ENCODE measurements at places on chromosomes 3 and 15. TPM values are rescaled to one million over a fixed set of nuclear protein-coding genes. Genes with fewer than 3 reads are reported as not detected.

GRCh38 chr3:133851266-133851906, 44.3 kb downstream of the RAB6B start:
- no peak for DNase-seq

- DNase-seq, result no peak
Observed at GRCh38 chr3:170410428-170411029, 8.1 kb upstream of the CLDN11 start.

DNA sequence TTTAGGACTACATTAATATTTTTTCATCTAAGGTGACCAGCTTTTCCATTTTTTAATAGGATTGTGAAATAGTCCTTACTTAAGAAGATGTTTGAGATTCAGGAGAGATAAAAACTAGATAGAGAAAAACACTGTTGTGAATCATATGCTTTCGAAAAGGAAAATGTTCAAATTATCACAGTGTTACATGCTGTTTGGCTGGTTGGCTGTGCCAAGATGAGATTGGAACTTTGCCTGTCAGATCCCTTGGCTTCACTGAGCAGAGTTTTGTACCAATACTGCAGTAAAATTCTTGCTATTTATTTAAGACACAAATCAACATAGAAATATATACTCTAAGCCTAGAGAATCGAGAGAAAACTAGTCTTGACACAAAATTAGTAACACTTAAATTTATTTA, 117.2 kb downstream of the OXSM start:
- no peak for DNase-seq

GRCh38 chr15:37789881-37790280, 144.6 kb upstream of the TMCO5A start:
- no peak for DNase-seq

DNA sequence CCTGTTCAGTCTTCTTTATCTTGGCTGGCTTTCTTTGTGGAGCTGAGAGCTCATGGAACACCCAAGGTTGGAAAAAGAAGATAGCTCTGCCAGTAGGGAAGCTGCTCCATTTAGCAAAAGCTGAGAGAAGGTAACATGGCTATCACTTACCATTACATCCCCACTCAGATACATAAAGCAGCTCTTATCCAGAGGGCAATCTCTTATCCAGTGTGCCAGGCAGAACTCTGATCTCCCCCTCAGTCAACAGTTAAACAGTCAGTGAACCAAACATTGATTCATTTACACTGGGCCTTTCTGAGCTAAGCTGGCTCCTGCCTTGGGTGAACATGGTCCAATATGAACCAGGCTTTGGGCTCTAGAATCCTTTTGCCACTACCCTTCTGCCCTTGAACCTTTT, 624.2 kb downstream of the NTRK3 start:
- DNase-seq, result no peak

- DNase-seq, result no peak
Observed at GRCh38 chr3:87766721-87767120, 292.1 kb downstream of the CGGBP1 start.

DNA sequence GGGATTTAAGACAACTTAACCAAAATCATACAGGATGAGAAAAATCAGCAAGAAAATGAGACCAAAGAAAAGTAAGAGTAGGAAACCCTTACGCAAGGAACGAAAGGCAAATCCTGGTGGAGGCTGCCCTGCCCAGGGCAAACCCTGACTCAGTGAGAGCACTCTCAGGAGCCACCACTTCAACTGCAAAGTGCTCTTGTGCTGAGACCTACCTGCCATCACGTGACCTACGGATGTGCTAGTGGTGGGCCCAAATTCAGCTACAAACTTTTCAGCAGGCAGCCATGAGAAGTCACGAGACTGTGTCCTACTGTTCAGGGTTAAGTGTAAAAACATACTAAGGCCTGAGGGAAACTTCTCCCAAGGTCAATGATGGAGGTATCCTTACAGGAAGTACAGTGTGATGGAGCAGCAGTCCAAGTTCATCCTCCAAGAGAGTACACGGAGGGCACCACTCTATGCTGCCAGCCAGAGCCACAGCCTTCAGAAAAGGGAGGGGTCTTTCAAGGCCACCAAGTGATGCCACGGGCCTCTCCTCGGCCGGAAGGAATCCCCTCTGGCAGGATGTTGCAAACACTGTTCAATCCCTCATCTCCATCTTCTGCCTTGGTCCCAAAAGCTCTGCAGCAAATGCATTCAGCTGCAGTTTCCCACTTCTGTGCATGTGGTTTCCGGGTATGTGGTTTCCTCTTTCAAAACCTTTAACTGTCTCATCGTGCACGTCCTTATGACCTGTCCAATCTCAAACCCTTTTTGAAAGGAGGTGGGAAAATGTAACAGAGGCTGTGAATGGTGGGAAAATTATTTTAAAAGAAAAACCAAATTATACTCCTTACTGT, 9.5 kb downstream of the CHSY1 start:
- DNase-seq, result no peak

- DNase-seq, result no peak
Observed at GRCh38 chr3:27186013-27186412, 183.2 kb downstream of the NEK10 start.

DNA sequence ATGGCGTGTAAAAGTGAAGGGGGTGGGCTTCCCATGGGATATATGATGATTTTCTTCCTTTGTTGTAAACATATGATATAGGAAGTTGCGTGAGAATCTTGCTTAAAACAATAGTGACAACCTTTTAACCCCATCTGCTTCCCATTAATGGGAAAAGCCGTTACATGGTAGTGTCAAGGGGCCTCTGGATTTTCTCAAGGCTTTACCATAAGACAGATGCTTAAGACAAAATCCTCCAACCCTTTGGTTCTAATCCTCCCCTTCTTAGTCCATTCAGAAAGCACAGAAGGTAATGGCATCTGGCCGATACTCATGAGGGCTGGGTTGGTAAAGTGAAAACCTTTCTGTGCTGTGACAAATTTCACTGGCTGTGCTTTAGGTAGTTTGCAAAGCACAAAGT, 25.0 kb downstream of the DPH3 start:
- DNase-seq, result no peak

DNA sequence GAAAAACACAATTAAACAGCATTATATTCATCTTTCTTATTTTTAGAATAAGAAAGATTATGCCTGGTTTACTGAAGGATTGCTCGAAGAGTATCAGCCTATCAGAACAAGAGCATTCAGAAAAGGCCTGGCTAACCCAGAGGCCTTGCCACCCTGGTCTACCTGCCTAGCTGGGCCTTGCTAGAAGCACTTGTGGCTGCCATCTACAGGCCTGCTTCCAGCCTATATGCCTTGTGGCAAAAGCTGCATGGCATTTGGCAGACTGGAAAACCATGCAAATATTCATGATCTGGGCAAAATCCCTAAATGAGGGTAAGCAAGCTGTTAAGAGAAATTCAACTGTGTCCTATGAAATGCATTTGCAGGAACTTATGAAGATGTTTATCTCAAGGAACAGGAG, 9.3 kb upstream of the ATP13A4 start:
- DNase-seq, result no peak

DNA sequence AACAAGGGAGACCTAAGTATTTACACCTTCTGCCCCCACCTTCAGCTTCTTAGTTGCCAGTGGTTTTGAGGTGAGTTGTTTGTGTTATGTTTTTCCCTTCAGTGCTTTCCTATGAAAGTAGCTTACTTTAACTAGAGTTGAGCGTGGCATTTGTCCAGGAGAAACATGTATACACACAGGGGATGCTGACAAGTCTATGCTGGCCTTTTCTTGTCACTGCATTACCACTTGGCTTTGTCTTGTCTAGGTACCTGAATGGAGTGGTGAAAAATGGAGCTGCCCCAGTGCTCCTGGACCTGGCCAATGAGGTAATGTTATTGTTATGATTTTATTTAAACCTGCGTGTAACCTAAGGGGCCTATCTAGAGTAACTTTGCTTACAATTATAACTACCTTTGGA, 74.4 kb downstream of the CDIN1 start:
- no peak for DNase-seq

- DNase-seq, result no peak
Observed at GRCh38 chr15:47492195-47492594, 225.1 kb upstream of the SEMA6D start.

- no peak for DNase-seq
Observed at GRCh38 chr3:106745344-106746168, 631.7 kb upstream of the CCDC54 start.

PML gene
- polyA plus RNA-seq, result 17.0 TPM

ASB14 gene
- polyA plus RNA-seq, result 0.01 TPM

CMTM7 gene
- polyA plus RNA-seq, result 3.8 TPM

LIPC gene
- polyA plus RNA-seq, result 0.23 TPM

HRH1 gene
- 1.3 TPM for polyA plus RNA-seq

All from heart left ventricle (tissue), 16 donors.